ENCODE measurements at places on chromosomes 2 and 18.

- no peak for DNase-seq
Observed at GRCh38 chr2:137437386-137437785, 526.9 kb upstream of the HNMT start.

GRCh38 chr2:224401641-224402342, at the start of gene FAM124B:
TSS of gene FAM124B (minus strand) at chr2:224402107. CDS start at chr2:224401768, 339 bp downstream.
- DNase-seq = peak; percentile 21

DNA sequence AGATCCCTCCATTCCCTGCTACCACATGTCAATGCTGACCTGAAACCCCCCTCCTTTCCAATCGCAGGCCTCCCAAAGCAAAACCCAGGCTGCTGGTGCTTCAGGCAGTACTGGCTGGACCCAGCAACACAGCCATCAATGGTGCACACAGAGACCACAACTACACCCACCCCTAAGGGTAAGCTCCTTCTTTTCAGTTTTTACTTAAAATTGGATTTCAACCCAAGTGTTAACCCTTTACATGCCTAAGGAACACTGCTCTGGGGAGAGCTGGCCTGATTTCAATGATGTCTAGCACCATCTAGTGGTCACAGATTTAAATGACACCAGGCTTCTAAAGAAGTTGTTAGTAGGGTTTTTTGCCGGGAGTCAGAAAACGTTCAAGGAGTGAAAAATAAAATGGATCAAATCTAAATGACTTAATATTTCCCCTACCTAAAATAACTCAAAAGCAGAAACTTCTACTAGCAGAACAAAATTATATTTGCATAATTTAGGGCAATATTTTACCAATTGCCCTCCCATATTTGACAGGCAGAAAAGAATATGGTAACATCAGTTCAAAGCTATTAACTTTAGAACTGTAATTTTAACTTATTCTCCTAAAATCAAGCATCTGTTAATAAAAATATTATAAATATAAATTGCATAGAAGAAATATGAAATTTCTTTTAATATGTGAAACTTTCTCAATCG, 24.6 kb downstream of the FECH start:
- DNase-seq = peak; percentile 24

GRCh38 chr2:85754313-85755095, 713 bp downstream of the ATOH8 start:
- DNase-seq = no peak

GRCh38 chr18:62033756-62034155, 140.9 kb upstream of the RNF152 start:
- DNase-seq = no peak

GRCh38 chr2:237581326-237581725, 9.2 kb downstream of the RAB17 start:
- no peak for DNase-seq

DNA sequence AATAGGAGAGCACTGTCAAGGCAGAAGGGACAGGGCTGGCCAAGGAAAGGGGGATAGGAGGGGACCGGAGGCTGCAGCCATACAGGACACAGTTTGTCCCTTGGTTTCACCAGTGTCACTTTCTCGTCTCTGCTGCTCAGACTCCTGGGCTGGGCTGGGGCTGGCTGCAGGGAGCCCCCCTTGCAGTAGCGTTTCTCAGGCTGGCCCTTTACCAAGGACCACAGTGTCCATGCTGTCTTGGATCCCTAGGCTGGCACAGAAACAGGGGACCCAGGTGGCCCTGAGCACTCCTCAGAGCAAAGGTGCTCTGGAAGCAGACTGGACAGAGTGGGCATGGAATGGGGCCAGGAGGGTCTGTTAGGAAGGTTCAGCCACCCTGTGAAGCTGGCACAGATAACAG, 34.8 kb downstream of the ATOH8 start:
- no peak for DNase-seq

- no peak for DNase-seq
Observed at GRCh38 chr2:197079414-197079813, 152.9 kb upstream of the PGAP1 start.

All from fibroblast of the conjunctiva (primary cell).